ENCODE measurements at places on chromosomes 5 and 9. TPM values are rescaled to one million over a fixed set of nuclear protein-coding genes. Genes with fewer than 3 reads are reported as not detected.

DNA sequence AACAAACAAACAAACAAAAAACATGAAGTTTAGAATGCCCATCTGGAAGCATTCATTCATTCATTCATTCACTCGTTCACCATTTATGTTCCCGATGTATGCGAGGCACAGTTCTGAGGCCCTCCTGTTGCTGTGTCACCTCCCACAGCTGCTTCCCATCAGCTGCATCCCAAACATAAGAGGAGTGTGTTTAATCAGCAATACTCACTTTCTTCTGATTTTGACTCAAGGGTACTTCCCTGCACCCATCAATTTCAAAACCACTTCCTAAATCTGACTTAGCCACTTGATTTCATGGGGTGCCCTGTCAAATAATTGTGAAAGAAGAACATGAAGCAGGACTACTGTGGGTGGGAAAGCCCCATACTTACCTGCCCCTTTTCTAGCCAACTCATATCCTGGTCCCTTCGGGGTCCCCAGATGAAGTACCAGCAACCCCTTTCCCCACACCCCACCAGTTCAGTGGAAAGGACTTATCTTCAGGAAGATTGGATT, 128.0 kb upstream of the IL12B start:
- no peaks in the 10 kb centered on the region for H3K36me3 ChIP-seq
- H3K27ac ChIP-seq: no peak overlapping the region
- H3K4me3 ChIP-seq: no peak overlapping the region
- no peak for DNase-seq
- H3K4me1 ChIP-seq: no peaks in the 10 kb centered on the region

DNA sequence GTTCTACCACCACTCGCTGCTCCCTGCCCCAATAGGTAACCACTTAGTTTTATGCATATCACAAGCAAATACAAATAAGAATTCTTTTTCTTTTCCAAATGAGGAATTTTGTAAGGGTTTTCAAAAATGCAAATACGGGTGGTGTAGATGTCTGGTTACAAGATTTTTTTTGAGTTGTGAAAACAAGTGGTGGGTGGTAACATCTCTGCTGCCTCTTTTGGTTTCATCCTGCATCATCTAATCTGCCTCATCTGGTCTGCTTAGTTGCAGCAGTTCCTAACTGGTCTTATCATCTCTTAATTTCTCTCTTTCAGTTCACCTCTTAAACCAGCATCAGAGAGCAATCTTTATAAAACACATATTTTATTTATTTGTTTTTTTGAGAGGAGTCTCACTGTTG, 5.3 kb downstream of the NFX1 start:
- no peak overlapping the region for H3K27ac ChIP-seq
- H3K4me1 ChIP-seq: peaks cover 79% of the 10 kb centered on the region
- no peak for DNase-seq
- no peaks in the 10 kb centered on the region for H3K27me3 ChIP-seq
- H3K36me3 ChIP-seq: peaks cover 75% of the 10 kb centered on the region

GRCh38 chr5:95035891-95036685, 248.8 kb downstream of the MCTP1 start:
- no peak overlapping the region for H3K4me3 ChIP-seq
- H3K27ac ChIP-seq: no peak overlapping the region
- DNase-seq: no peak

GRCh38 chr9:27395484-27395921, 98.6 kb upstream of the EQTN start:
- no peak overlapping the region for H3K27ac ChIP-seq
- no peaks in the 10 kb centered on the region for H3K36me3 ChIP-seq
- no peak for DNase-seq
- H3K4me3 ChIP-seq: no peak overlapping the region
- peaks cover 20% of the 10 kb centered on the region for H3K4me1 ChIP-seq

GRCh38 chr9:133714606-133715294, 23.4 kb downstream of the SARDH start:
- no peak overlapping the region for H3K4me3 ChIP-seq
- H3K36me3 ChIP-seq: no peaks in the 10 kb centered on the region
- H3K27me3 ChIP-seq: no peaks in the 10 kb centered on the region
- peaks cover 14% of the 10 kb centered on the region for H3K4me1 ChIP-seq

- H3K27ac ChIP-seq: no peak overlapping the region
- no peak overlapping the region for H3K4me3 ChIP-seq
- no peaks in the 10 kb centered on the region for H3K4me1 ChIP-seq
These were observed 20.4 kb downstream of the FBXO10 start for GRCh38 chr9:37555786-37556185.

Gene MYORG
- total RNA-seq: 4.8 TPM

Gene DBH
- total RNA-seq: not detected

Gene CARTPT
- total RNA-seq: not detected

Gene SPATA31A3
- not detected for total RNA-seq

Gene MEGF9
- 71.1 TPM for total RNA-seq

Measured in lower lobe of right lung (tissue), 2 donors.